ENCODE measurements at places on chromosomes 7 and 10.

DNA sequence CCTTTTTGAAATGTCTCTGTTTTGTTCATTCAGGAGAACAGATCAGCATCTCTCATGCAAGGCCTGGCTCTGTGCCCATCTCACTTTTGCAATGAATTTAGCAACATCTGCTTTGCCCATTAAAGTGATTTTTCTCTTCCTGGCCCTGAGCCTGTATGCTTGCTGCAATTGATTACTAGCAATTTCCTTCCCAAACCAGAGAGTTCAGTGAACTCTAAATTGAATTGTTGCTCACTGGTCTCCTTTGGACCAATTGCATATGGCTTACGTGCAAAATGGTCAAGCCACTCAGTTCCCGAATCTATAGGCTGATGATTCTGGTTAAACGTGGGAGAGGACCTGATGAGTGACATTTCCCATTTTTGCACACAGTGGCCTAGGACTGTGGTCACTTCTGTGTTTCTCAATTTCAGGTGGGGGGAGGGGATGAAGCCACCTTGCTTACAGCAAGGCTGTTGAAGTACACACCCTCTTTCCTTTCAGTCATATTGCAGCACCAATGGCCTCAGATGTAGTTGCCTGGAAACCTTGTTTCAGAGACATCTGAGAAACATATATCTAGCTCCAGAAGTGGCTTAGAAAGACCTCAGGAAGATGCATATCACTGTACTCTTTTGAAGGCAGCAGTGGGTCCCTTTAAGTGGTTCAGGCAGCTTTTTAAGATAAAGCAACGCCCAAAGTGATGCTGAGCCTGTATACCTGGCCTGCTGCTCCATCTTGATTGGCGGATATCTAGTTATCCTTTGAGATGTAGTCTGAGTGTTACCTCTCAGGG lies 201.4 kb downstream of the PTEN start:
- DNase-seq: no peak

- no peak for DNase-seq
Measured at GRCh38 chr7:144508702-144509101, 105.2 kb upstream of the NOBOX start.

GRCh38 chr7:137418841-137419240 lies 75.3 kb upstream of the PTN start:
- no peak for DNase-seq

GRCh38 chr10:133158756-133159610 lies 1.0 kb upstream of the KNDC1 start:
- DNase-seq: peak; percentile 43

- DNase-seq: no peak
Measured at GRCh38 chr10:119198438-119198837, 8.9 kb upstream of the GRK5 start.

DNA sequence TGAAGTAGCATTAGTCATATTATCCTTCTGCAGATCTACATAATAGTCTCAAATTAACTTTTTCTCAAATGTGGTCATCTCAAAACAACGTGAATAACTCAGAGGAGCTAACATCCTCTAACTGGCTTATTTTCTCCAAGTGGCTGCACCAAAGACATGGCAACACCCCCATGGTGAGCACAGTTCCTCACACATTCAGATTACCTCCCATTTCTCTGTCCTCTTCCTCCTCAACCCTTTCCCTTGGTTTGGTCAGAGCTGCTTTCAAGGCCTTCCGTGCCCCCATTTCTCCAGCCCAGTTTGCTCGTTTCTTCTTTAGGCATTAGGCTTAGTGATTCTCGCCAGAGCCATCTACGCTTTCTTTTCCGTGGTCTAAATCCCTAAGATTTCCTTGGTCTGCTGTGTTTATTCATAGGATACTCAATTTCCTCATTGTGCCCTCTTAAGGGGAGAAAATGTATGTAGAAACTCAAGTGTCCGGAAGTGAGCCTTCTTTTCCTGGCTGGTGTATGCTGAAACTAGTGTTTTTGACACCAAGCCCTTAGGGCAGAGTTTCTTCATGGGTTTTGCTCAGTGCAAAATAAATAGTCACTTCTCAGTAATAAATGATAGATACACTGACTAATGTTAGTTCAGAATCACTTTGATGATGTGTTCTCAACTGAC lies 2.6 kb downstream of the MET start:
- DNase-seq: no peak

DNA sequence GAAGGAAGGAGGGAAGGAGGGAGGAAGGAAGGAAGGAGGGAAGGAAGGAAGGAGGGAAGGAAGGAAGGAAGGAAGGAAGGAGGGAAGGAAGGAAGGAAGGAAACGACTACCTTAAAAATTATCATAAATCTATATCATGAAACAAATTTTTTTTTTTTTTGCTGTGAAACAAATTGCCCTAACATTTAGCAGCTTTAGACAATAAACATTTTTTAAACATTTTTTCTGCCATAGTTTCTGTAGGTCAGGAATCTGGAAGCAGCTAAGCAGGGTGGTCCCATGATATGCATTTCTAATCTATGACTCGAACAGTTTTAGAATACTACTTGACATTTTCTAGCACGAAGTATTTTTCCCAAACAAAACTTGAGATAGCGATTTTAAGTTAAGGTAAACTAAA lies 42.9 kb upstream of the TSPAN13 start:
- DNase-seq: no peak

- no peak for DNase-seq
Measured at GRCh38 chr7:142720986-142721385, 28.3 kb upstream of the PRSS1 start.

GRCh38 chr10:6053816-6054631 lies 8.1 kb downstream of the IL2RA start:
- DNase-seq: no peak

- DNase-seq: no peak
Measured at GRCh38 chr7:20786779-20787659, at the start of gene SP8. Gene SP8 (minus strand): TSS chr7:20786886. CDS start chr7:20786798, 88 bp downstream.

DNA sequence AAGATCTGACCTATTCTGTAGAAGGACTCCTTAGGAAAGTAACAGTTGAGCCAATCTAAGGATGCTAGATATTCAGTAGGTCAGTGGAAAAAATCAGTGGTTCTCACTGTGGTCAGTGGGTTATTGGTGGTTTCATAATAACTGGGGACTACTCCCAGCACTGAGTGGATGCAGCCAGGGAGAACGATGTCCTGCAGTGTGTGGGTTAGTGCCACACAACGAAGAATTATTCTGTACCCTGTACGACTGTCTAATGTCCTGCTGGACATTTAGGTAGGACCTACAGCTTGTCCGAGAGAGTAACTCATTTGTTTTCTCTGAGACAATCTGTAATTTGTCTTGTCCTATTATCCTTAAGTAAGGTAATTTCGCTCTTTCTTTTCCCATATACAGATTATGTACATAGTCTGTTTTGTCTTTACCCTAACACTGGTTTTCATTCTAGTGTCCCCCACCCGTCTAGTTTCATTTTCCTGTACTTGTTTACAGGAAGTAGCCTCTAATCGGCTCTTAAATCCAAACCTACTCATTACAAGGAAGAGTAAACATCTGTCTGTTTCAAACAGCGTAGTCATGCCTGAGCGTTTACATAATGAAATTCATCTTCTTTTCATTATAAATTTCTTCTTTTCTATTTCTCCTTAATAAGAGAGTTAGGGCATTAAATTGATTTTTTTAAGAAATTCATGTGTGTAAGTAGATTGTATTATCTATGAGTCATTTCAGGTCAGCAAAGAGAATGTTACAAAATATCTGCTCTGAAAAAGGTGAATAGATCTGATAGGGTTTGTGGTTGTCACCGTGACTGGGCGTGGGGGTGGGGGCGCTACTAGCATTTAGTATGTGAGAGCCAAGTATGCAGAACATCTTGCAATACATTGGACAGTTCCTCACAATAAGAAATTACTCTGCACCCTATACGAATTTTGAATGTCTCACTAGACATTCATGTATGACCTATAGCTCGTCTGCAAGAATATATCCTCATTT lies 8.3 kb upstream of the ZC3HAV1L start:
- no peak for DNase-seq

DNA sequence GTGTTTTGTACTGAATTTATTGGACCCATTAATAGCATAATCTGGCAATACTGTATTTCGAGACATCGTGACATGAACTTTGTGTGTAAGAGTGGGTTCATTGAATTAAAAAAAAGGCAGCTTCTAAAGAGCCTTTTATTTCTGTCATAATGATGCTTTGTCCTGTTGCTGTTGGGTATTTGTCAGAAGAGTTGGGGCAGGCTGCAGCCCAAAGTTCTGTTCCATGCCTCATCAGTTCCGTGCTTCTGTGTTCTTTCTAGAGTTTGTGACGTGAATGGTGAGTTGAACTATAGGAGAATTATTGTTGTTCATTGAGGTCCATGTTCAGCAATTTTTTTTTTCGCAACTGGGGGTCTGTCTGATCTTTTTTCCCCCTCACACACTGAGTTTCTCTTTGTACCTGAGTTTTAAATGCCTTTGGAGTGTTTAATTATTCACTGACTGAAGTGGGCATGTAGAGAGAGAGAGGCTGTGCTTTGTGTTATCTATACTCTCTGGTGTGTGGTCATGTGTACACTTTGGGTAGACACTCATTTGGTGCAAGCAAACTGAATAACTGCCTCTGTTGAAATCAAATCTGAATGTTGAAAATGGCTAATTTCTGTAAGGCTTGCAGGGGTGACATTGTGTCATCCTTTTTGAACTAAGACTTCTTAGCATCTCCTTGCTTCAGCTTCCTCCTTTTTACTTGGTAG lies 69.8 kb downstream of the ADD3 start:
- no peak for DNase-seq

- DNase-seq: no peak
Measured at GRCh38 chr10:58513188-58514110, 777 bp downstream of the BICC1 start.

GRCh38 chr7:36507475-36508440 lies 118.1 kb downstream of the ANLN start:
- no peak for DNase-seq

GRCh38 chr7:39606352-39606751 lies 17.0 kb upstream of the RALA start:
- DNase-seq: no peak

- no peak for DNase-seq
Measured at GRCh38 chr7:121633186-121633585, 237.1 kb upstream of the FAM3C start.

DNA sequence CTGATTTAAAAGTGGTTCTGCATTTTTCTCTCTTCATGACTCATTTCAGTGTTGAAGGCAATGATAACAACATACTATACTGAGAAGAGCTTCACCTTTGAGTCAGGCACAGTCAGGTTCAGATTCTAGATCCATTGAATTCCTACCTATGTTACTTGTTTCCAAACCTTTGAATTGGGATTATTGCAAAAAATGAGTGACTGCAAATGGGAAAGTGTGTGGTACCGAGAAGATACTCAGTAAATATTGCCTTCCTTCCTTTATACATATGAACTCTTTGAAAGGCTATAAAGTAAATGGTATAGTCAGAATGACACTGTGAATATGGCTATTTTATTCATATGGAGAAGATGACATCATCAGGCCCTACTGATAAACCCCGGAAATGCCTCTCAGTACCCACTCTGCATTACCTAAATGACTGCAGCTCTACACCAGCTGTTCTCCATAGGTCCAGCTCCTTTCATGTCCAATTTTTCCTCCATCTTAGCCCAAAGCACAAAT lies 66.7 kb upstream of the FGL2 start:
- DNase-seq: no peak

DNA sequence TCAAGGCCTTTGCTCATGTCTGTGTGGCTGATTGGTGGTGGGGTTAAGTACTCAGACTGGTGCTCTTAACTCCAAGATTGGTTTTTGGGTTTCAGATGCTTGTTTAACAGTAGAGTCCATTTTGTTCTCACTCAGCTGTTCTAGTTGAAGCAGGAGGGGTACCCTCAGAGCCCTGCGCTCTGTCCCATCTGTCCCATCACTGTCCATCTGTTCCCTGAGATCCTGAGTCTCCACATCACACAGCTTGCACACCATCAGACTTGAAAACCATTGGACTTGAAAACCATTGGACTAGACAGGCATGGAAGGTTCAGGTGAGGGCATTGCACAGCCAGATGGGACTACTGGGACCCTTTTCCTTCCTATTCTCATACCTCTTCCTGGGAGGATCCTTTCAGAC lies 39.3 kb downstream of the TMEM178B start:
- DNase-seq: no peak

GRCh38 chr10:14439451-14440259 lies 108.9 kb upstream of the FRMD4A start:
- DNase-seq: no peak

- DNase-seq: no peak
Measured at GRCh38 chr7:191981-192649, at the start of gene FAM20C. Gene FAM20C (plus strand): TSS chr7:192571. CDS start chr7:193200, 629 bp downstream.

- DNase-seq: no peak
Measured at GRCh38 chr10:84685047-84685660, 356.8 kb downstream of the CCSER2 start.
